ENCODE measurements at places on chromosomes 3 and 15.

DNA sequence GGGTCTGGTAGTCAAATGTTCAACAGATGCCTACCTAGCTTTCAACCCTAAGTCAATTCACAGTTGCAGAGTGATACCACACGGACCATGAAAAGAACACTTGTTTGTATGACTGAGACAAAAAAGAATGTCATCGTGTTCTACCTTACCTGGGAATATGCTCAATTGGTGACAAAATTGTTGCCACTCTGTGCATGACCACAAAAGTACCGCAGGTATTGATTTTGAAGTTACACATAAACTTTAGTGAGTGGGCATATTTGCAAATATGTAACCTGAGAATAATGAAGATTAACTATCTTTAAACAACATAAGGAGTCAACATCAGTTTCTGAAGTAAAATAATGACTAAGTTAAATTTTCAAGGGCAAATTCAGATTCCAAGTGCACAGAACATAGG, 53.4 kb upstream of the SNRPN start:
- no peak for DNase-seq

DNA sequence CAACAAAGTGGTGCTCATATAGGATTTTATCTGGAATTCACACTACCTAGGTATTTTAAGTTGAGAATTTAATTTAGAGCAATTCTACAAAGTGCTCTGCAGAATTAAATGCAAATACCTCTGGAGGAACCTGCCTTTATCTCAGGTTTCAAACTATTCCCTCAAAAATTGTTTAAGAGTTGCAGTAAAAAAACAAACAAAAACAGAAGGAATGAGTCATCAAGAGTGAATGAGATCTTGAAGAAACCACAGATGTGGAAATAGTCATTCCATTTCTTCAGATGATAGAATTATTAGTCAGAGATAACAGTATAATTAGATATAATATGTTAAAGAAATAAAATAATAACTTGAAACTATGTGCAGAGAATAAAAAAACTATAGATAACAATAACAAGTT, 80.8 kb upstream of the SCN5A start:
- DNase-seq, result no peak

- no peak for DNase-seq
Observed at GRCh38 chr15:45795440-45796069, 160.7 kb downstream of the SQOR start.

- no peak for DNase-seq
Observed at GRCh38 chr3:79672075-79672474, 95.7 kb downstream of the ROBO1 start.

DNA sequence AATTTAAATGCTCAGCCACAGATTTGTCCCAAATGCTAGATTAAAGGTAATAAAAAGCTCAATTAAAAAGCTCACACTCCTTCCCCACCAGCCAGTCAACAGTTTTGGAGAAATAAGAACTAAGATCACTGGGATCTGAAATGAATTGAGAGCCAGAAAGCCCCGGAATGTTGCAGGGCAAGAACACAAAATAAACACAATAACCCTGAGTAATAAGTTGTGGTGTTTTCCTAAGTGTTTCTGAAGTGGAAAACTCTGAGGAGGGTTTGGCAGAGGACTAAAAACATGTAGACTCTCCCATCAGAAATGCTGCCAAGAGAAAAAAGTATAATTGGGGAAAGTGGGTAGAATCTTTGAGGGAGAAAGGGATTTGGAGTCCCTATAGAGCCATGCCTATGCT, 127.8 kb downstream of the ABI3BP start:
- DNase-seq, result no peak

DNA sequence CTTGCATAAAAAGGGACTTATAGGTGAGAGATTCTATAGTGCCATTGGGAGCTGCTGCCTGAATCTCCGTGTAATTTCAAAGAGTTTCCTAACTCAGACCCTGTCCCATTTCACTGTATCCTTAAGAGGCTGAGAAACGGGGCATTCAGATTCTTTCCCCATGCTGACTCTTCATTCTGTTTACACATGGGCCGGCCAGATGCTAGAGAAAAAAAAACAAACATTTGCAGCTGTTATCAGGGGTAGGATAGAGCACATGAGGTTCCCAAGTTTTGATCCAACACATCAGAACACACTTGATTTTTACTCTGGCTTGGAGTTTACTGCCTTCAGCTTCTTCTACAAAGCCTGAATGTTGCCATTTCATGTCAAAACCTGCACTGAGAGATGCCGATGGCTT, 215.9 kb upstream of the TPRG1 start:
- DNase-seq, result no peak
